ENCODE measurements at places on chromosomes 16 and 17.
A peak's percentile ranks its signal among the peaks of the same experiment; 100 is the strongest.

DNA sequence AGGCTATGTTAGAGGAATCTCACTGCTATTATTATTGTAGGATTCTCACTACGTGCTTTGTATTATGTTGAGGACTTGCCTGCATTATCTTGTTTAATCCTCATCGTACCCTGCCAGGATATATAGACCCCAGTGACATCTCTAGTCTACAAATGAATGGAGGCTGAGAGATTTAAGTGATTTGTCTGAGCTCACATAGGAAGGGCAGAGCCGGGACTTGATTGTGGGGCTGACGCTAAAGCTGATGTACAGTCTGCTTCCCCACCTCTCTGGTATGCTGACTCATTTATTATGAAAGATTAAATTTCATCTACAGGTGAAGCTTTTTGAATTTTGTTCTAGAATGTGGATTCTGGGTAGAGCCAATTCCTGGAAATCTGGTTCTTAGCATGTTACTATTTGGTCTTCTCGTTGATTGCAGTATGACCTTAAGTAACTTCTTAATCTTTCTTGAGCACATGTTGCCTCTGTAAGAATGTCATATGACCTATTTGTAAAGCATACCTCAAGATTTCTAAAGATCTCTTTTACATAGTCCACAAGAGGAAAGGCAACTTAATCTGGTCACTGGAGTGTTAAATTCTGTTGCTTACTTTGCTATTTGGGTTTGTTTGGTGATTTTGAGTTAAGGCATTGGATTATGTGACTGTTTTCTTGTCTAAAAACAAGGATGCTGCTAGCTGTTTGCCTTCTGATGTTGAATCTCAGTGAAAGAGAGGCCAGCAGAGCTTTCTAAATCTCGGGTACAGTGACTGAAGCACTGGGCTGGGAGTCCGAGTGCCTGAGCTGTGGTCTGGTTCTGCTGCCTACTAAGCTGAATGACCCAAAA lies 12.4 kb downstream of the METTL9 start:
- no peak for DNase-seq

GRCh38 chr17:32461853-32462617 lies 17.7 kb downstream of the PSMD11 start:
- DNase-seq, result peak; percentile 47

GRCh38 chr17:39339272-39339671 lies 62.2 kb downstream of the FBXL20 start:
- DNase-seq, result no peak

DNA sequence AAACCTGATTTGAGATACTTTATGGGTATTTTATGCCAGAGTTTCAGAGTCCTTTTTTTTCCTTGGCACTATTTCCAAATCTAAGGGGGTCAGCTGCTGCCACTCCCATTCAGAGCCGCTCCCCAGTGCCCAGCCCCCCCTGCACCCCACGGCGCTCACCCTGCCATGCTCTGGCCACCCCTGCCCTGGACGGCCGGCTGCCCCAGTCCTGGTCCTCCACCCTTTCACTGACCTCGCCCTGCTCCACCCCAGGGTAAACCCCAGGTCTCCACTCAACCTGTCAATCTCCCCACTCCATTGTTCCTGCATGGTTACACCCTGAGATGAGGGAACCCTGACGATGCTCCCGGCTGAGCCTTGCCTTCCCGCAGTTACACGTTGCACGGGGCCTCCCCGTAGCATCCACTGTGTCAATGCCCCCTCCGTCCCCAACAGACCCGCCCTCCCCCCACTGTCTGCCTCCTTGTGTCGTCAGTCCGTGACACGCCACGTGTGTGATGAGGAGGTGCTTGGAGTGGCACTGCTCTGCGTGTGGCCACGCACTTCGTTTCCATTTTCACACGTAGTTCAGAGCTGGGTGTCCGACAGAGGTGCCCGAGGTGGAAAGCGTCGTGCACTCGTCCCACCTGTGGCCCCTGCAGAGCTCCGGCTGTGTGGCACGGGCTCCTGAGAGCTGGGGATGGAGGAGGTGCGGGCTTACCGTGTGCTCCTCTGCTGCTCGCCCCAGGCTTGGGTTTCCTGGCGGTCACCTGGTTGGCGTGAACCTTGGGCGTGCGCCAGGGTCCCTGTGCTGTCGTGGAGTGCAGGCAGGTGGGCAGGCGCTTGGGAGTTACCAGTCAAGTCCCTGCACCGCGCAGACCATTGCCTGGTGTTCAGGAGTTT lies 116.5 kb downstream of the BANP start:
- no peak for DNase-seq

- DNase-seq, result no peak
Measured at GRCh38 chr17:59695945-59696681, 11.1 kb downstream of the PTRH2 start.

DNA sequence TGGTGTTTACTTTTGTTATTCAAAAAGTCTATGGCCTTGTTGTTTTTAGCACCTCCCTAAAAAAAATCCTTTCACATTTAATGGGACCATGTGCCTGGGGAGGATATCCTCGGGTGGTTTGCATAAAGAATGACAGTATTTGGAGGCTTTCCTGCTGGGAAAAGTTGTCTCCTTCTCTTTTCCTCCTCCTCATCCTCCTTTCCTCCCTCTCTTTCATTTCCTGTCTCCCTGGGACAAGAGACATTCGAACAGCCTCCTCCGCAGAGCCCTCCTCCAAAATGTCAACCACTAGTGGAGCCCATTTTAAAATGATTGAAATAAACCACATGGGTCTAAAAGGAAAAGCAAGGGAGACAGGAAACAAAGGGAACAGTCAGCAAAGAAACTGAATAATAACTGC lies 67.4 kb downstream of the MYH13 start:
- DNase-seq, result no peak

- no peak for DNase-seq
Measured at GRCh38 chr17:82709024-82709675, 7.4 kb upstream of the FN3KRP start.

- no peak for DNase-seq
Measured at GRCh38 chr16:76222087-76222486, 55.1 kb upstream of the CNTNAP4 start.

GRCh38 chr16:23920446-23920845 lies 84.7 kb downstream of the PRKCB start:
- no peak for DNase-seq

DNA sequence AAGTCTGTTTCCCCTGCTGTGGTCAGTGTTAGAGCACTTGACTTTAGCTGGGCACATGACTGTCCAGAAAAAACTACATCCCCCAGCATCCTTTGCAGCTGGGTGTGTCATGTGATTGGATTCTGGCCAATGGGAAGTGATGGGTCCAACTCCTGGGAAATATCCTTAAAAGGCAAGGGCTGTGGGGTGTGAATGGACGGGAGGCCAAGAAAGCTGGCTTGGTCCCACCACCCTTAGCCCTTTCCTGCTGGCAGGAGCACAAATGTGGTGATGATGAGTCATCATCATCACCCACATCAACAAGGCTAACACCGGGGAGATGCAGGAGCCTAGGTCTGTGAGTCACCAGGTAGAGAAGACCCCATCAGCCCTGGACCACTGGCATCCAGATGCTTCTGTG lies 341.7 kb downstream of the C16orf95 start:
- no peak for DNase-seq

Data from NCI-H2081 (cell line).